ENCODE measurements at places on chromosomes 5 and 9.

GRCh38 chr5:126044111-126044668 lies 379.0 kb upstream of the GRAMD2B start:
- DNase-seq: no peak

DNA sequence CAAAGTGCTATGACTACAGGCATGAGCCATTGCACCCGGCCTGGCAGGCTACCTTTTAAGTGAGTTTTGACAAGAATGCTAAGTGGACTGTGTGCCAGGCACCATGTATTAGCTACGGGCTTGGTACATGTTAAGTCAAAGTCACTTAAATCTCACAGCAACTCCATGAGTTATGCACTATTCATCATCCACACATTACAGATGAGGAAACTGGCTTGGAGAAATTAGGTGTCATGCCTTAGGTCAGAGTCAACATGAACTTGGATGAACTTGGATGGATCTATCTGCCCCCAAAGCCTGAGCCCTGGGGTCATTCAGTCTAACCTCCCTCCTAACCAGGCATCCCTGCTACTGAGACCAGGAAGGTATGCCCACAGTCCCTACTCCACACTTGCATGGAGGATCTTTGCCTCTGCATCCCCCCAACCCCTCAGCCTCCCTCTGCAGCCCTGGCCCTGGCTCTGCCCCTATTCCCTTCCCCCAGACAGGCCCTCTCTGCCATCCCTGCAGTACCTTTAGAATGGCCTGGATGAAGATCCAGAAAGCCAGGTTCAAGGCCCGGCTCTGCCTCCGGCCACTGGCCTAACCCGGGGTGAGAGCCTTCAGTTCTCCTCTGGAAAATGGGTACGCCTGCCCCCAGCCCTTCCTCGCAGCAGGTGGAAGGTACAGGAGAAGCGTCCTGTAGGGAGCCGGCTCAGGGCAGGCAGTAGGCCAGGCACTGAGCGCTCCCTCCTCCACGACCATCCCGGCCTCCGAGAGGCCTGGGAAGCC lies 685 bp upstream of the ADGRD2 start:
- no peak for DNase-seq

- no peak for DNase-seq
Measured at GRCh38 chr5:180299526-180299925, 7.6 kb upstream of the MAPK9 start.

GRCh38 chr9:34139477-34140146 lies 13.1 kb upstream of the DCAF12 start:
- no peak for DNase-seq

DNA sequence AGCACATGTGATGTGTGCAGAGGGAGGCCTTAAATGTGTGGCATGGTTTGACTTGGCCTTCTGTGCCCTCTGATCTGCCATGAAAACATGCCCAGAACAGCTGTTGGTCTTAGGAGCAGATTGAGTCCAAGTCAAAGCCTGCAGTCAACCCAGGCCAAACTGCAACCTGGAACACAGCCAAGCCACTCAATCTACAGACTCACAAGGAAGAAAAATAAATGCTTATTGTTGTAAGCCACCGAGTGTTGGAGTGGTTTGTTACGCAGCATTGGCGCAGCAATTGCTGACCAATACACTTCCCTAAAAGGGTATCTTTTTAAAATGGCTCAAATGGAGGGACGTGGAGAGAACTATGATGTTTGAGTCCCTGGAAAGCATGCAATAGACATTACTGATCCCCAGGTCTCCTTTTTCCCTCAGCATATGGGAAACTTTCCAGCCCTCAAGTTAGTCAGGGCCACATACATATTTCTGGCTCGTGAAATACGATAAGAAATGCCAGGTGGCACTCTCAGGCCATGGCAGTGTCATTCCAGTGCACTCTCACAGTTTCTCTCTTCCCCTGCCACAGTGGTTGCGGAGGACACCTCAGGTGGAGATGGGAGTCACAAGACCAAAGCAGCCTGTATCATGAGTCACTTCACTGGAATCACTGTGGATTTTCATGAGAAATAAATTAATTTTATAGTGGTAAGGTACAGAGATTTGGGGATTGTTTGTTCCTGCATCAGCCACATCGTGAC lies 168.0 kb upstream of the ZNF618 start:
- DNase-seq: no peak

DNA sequence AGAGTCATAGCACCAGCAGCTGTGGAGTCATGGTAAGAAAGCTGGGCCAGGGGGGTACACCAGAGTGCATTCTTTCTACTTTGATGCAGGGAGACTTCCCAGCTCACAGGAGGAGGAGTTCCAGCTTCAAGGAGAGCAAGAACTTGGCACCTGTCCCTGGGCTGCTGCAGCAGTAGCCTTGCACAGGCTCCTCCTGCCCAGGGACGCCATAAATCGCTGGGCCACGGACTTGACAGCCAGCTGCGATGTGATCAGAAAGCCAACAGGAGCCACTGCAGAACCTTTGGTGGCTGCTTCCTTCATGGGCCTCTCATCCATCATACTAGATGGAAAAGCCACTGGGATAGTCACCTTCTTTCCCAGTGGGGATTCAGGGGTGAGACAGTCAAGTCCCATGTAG lies 234.7 kb downstream of the NMUR2 start:
- DNase-seq: no peak
